Nucleus accumbens (tissue), 56 donors: ENCODE measurements at places on chromosomes 1 and 21.
A peak's percentile ranks its signal among the peaks of the same experiment; 100 is the strongest.

DNA sequence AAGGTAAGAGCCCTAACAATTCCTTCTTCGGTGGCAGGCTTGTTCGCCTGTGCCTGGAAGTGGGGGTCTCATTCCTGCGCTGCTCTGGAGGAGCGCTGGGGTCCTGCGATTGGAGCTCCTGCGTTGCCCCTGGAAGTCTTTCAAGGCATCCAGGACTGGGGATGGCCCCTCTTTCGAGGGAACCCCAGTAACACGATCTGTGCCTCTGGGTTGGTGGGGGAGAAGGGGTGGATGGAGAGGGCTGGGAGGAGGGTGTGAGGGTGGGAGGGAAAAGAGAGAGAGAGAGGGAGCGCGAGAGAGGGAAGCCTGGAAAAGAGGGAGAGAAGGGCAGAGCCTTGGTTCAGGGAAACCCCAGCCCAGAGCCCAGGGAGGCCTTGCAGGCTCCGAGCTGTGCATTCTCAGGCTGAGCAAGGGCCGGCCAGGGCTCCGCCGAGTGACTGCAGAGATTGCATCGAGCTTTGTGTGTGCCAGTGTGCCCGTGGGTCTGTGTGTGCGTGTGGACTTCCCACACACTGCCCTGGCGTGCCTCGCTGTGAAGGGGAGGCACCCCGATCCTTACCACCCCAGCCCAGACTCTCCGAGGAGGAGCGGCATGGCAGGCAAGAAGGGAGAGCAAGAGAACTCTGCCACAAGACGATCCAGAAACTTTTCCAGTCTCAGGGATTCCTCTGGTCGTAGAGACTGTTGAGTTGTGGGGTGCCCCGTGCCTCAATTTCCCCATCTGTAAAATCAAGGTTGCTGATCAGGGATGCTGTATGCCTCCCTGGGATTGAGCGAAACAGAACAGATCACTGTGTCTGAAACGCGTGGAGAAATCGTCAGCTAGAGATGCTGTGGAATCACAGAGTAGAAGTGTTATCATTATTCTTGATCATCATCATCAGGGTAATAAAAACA is 619 bp downstream of the BCL9 start:
- peak; percentile 62 for DNase-seq

DNA sequence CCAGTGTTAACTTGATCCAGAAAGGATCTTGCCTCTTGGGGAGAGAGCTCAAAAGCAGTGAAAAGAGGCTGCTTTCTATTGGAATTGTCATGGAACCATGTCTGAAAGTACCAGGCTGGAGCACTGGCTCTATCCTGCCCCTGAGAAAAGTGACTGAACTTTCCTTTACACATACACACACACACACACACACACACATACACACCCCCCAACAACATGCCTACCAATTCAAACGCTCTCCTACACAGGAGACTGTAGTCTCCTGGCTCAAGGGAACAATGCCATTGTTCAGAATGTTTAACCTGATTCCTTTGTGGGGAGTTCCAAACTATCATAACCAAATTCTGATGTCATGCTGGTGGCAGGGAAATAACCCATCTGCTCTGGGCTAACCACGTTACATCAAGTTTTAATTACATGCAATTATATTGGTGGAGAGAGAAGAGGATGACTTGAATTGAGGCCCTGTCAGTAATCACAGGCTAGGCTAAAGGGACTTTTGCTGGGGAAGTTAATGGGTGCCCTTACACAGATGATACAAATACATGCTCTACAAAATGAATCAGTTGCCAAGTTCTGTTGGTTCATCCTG is 52.3 kb upstream of the DUSP10 start:
- DNase-seq, result no peak

DNA sequence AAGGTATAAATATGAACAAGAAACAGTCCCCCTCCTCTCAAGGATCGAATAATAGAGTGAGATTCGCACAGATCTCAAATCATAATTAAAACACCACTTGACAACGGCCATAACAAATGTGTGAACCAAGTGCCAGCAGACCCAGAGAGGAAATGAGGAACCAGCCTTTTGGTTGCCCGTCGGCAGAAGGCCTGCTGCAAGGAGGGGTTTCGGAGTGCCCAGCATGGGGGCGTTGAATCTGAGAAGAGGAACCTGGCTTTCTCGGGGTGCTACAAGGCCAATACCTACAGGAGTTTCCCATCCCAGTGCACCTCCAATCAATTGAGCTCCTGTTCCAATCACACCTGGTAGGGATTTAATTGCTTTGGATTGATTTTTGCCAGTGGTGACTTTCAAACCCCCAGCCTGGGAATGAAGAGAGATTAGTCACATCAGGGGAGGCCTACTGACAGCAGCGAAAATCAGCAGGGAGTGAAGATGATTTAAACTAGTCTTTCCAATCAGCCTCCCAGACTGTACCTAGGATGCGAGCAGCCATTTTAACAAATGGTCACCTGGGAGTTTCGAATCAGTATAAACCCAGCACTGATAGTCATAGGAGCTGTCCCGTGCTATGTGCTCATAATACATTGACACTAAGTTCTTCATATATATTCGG is 263.8 kb downstream of the KAZN start:
- no peak for DNase-seq

DNA sequence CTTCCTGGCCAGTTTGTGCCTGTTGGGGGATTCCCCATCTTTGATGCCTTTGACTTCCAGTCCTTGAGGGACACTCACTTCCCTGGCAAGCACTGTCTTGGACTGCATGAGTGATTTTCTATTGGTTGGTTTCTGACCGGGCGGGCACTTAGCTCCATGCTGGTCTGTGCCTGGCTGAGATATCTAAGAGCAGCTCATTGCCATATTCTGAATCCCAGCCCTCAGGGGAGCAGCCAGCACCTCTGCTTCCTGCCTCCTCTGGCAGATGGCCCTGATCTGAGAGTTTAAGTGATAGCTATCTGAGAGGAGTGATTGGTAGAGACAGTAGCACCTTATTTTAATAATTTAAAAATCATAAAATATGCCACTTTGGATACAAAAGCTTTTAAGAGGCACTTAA is 52.5 kb downstream of the DISC1 start:
- no peak for DNase-seq

DNA sequence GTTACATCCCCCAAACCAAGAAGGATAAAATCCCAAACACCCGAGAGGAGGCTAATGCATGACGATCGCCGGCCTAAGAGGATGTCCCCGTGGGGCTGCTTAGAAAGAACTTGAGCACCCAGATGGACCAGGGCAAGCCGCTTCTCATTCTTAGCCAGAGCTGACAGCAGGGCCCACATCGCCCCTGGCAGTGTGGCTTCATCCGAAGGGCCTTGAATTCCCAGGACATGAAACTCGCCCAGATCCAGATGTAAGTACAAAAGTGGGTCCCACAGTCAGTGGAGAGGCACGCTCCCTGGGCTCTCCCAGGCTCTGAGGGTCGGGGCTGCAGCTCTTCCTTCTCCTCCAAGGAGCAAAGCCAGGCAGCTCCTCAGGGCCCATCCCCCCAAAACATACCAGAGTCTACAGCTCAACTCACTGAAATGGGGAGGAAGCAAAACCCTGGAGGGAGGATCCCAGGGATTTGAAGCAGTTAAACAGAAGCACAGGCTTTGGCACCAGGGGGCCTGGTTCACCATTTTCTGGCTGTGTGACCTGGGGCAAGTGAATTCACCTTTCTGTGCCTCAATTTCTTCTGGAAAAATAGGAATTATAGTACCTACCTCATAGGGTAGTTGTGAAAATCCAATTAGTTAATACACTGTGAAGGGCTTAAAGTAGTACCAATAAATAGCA is 85.6 kb downstream of the MAN1C1 start:
- no peak for DNase-seq

- no peak for DNase-seq
These were observed 17.0 kb downstream of the MCM3AP start for GRCh38 chr21:46268371-46268770.

- DNase-seq, result no peak
These were observed 12.1 kb downstream of the PRKACB start for GRCh38 chr1:84156210-84156621.

- no peak for DNase-seq
These were observed 4.5 kb downstream of the WNT2B start for GRCh38 chr1:112513112-112513870.

DNA sequence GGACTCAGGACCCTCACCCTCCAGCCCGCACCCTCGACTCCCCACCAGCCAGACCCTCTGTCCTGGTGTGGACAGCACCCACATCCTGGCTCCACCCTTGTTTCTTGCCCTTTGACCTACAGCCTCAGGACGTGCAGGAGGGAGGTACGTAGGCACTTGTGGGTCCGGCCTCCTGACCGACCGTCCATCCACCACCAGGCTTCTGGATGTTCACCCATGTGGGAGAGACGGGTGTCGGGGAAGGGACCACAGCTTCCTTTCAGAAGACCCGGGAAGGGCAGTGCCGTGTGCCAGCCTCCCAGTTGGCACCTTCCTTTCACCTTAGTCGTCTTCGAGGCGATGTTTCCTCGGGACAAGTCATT is 61.4 kb downstream of the PRKCZ start:
- no peak for DNase-seq

DNA sequence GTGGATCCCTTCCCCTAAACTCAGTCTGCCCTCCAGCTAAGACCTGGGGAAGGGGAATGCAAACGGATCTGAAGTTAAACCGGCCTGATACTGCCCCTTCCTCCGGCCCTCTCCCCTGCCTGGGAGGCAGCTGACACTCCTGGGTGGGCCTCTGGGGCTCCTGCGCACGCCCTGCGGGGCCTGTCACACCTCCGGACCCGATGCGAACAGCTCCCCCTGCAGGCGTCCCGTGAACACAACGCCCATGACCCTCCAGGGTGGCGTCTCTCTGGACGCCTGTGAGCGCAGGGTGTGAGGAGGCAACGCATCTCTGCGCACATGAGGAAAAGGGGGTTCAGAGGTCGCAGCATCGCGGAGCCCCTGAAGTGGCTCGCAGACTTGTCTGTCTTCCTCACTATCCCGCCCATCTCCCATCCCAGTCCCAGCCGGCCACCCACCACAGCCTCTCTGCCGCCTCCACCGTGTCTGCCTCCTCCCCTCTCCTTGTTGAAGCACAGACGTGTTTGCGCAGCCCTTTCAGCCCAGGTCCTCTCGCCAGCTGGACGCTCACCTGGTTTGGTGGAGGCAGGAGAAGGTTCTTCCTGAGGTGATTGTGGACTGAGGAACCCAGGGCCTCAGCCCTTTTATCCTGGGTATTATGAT is 421 bp upstream of the LCE3A start:
- DNase-seq, result no peak

DNA sequence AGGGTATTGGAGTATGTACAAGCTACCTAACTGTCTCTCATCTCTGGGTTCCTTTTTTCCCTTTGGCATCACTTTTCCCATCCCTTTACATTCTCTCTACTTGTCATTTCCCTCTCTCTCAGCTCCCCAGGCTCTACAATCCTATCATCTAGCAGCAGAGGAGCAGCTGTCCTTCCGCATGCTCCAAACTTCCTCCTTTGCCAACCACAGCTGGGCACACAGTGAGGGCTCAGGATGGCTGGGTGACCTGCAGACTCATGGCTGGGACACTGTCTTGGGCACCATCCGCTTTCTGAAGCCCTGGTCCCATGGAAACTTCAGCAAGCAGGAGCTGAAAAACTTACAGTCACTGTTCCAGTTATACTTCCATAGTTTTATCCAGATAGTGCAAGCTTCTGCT is 561 bp downstream of the CD1E start:
- DNase-seq, result no peak

- no peak for DNase-seq
These were observed 18.8 kb upstream of the LHX4 start for GRCh38 chr1:180211156-180211859.
